ENCODE measurements at places on chromosomes 4 and X.

DNA sequence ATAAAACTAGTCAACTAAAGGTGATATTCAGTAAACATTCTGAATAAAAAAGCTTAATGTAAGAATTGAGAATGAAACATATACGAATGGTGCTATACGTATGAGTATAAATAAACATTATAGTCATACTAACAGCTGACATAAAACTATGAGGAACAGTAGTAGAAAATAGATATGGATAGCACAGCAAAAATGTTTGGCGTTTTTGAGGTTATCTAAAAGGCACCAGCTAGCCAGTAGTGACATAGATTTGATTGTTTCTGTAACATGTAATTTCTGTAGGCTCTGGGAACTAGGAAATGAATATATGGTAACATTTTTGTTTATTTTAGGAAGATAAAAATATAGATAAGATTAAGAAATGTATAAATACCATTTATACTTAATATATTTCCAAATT is 69.3 kb downstream of the SNX25 start:
- DNase-seq: no peak

- DNase-seq: no peak
These were observed 1506.3 kb downstream of the ADGRL3 start for GRCh38 chr4:62706423-62706822.

GRCh38 chr4:19309378-19309777 is 942.3 kb upstream of the SLIT2 start:
- no peak for DNase-seq

GRCh38 chr4:44319129-44319528 is 129.5 kb downstream of the KCTD8 start:
- no peak for DNase-seq

- DNase-seq: no peak
These were observed 425.0 kb downstream of the FAT4 start for GRCh38 chr4:125739760-125740159.

GRCh38 chr4:104490770-104491480 is 3.8 kb downstream of the CXXC4 start:
- no peak for DNase-seq

DNA sequence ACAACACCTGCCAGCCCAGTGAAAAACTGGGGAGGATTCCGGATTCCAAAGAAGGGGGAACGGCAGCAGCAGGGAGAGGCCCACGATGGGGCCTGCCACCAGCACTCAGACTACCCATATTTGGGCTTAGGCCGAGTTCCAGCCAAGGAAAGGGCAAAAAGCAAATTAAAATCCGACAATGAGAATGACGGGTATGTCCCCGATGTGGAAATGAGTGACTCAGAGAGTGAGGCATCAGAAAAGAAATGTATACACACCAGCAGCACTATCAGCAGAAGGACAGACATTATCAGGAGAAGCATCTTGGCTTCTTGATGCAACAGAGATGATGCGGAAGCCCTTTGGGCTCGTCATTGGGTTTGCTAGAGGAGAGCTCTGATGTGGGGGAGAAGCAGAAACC is 62.4 kb downstream of the JADE1 start:
- DNase-seq: no peak

- no peak for DNase-seq
These were observed 441.7 kb upstream of the RASGEF1B start for GRCh38 chr4:81913427-81913879.

- DNase-seq: no peak
These were observed 456.3 kb downstream of the PDGFC start for GRCh38 chr4:156515295-156515694.

DNA sequence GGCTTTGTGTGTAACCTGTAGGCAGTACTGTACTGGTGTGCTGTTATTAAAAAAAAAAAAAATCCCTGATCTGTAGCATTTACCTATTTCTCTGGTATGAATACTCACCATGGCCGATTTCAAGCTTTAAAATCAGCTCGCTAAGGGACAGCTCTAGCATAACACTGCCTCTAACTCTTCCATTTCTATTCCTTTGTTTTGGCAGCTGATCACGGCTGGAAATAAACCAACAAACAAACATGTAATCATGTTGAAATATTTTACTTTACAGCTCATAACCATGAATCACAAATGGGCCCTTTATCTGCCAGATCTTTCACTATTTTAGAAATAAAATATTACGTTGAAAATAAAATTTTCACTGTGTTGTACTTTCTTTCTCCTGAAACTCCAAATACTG is 60.5 kb upstream of the IL15 start:
- DNase-seq: no peak

DNA sequence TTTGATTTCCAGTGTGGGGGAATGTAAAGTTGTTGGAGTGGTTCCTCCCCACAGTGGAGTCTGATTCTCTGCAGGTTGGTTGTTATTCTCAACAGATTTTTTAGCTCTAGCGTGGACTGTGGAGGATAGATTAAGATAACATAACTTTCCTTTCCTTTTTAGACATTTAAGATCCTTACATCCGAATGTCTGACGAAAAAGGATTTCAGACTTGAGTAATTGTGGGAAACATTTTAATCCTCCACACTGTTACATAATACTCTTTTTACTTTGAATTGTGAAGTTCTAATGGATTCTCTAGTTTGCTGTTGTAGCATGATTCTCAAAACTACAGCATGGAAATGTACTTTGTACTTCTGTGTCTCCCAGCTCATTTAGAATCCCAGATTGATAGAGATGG is 107.8 kb downstream of the ARHGAP10 start:
- no peak for DNase-seq

DNA sequence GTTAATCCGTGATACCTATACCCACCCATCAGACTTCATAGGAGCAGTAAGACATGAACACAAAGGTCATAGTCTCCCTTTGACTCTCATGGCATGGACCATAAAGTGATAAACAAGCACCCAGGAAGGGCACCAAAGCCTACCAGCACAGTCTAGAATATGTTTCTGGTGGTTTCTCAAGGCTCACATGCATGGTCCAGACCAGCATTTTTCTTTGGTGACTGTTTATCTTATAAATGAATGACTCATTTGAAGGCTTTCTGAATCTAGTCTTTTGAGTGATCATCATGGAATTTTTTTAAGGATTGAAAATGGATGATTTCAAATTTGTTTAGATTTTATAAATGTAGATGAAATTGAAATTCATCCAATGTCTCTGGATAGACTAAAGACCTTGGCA is 32.0 kb upstream of the AMELX start:
- no peak for DNase-seq

DNA sequence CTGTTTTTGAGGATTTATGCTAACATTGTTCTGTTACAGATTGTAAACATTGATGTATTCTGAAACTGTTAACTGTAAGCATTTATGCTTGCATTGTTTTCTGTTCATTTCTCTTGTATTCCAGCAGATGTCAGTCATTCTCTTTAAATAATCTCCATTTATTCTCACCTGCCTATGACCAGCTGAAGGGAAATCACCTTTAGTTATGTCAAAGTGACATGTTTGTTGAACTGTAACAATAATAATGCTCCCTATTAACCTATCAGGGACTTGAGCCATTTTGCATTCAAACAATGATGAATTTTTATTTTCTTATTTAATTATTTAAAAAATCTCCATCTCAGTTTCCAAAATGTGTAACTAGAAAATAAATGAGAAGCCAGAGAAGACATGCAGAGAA is 58.0 kb downstream of the SPCS3 start:
- DNase-seq: no peak

GRCh38 chr4:38162240-38162784 is 202.1 kb downstream of the PTTG2 start:
- DNase-seq: no peak

DNA sequence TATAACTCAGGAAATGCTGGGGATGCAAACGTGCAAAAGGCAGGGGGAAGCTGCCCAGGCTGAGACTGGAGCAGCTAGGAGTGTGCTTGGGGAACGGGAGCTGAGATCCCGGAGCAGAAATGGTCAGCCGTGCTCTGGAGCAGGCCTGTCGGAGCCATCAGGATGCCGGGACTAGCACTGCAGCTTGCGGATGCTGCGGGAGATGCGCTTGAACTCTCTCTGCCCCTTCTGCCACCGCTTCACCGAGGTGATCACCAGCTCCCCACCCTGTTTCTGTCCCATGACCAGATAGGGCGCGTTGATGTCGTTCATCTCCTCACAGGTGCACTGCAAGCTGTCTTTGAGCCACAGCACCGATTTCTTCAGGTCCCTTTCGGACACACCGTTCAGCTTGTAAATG is 7.6 kb downstream of the SFRP2 start:
- no peak for DNase-seq

DNA sequence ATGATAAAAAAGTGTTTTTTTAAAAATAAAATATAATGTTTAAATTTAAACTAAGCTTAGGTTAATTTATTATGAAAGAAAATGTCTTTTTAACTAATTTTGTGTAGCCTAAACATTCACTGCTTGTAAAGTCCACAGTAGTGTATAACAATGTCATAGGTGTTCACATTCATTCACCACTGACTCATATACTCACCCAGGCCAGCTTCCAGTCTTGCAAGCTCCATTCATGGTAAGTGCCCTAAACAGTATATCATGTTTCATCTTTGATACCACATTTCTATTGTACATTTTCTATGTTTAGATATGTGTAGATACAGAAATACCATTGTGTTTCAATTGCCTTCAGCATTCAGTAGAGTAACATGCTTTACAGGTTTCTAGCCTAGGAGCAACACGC is 530.3 kb downstream of the EPHA5 start:
- DNase-seq: no peak

DNA sequence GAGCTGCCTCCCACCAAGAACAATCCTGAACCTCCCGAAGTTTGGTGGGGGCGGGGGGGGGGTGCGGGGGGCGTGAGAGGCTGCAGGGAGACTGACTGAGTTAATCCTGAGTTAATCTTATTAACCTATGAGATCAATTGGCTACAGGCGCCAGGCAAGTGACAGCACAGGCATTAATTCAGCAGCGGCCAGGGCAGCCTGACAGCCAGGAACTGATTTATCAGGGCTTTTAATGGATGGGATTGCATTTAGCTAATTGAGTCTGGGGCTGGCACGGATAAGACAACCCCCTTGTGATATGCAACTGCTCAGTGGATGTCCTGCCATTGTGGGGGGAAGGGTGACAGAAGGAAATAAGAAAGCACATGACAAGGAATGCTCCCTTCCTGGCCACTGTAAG is 16.3 kb downstream of the RTL5 start:
- no peak for DNase-seq

DNA sequence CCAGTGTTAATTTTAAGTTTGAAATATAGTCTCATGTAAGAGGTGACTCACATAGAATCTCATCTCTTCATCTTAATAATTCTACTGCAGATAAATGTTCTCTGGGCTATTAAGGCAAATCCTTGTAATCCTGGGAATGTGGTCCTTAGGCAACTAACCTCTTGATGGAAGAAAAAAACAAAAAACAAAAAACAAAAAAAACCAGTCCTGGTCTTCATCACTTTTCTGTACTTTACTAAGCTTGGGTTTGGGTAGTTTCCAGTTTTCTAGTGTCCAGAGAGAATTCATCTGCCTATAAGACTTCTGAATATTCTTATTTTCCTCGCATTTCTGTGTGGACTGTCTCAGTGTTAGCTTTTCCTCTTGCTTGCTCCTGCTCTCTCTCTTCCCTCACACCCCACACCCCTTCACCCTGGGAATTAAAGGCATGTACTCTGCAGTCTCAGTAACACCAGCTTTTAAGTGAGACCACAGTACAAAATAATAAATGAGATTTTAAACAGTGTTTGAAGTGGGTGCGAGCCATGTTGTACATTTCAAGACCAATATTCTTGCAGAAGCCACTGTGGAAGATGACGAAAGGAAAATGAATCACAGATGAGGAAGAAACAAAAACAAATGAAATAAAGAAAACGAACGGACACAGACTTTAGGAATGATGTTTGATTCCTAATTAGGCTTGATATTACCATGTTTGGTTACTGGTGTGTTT is 51.7 kb downstream of the HAND2 start:
- DNase-seq: no peak

- DNase-seq: no peak
These were observed 472.1 kb downstream of the TMA16 start for GRCh38 chr4:163966612-163967011.

DNA sequence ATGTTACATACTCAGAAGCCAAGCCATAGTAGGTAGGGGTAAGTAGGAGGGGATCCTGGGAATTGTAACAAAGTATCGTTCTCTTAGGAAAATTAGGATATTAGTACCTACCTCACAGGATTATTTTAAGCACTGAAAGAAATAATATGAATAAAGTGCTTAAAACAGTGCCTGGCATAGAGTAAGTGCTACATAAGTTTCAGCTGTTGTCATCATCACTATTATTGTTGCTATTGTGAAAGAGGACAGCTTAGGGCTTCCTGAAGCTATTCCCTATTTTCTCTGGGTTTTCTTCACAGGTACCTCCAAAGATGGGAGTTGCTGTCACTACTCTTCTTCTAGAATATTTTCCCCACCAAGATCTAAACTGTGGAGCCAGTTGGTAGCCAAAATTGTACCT is 443.7 kb upstream of the FGF16 start:
- no peak for DNase-seq

DNA sequence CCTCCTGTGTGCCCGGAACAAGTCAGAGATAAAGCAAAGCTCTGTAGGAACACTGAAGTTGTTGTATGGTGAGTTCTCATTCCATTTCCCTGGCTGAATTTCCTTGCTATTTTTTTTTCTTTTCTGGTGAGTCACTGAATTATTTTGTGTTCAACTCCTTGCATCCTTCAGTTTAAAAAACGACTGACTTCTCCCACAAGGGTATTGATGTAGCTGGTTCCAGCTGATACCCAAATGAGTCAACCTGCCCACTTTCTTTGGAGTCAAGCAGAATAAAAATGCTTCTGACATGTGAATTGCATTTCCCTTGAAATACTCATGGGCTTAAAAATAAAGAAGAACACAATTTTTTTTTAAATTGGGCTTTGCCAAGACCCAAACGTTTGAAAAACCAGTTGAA is 85.5 kb downstream of the SHOX start:
- DNase-seq: no peak

DNA sequence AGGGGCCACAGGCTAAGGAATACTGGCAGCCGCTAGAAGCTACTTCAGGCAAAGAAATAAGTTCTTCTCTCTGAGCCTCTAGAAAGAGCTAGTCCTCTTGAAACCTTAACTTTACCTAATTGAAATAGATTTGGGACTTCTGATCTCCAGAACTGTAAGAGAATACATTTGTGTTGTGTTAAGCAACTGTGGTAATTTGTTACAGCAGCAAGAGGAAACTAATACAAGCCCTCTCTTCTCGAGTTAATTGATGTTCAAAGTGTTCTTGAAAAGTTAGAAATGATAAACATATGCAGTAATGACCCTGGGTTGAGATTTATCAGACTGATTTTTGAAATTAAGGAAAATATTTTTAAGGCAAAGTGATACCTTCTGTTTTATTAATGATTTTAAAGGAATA is 172.8 kb downstream of the ANTXR2 start:
- no peak for DNase-seq

DNA sequence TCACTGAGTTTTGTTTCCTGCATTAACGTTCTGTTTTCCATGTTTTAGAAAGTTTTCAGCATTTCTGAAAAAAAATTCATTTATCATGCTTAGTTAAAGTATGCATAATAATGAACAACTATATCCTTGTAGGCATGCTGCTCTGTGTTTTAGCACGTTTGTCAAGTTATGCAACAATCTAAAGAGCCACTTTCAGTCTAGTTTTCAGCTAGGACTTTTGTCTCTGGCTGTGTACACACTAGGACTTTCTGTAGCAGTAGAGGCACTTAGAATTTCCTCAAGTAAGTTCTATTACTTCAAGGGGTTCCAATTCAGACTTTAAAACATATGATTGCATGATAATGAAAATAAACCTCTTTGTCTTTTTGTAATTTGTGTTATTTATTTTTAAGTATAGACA is 12.4 kb downstream of the DCAF8L1 start:
- no peak for DNase-seq

- DNase-seq: no peak
These were observed 54.2 kb downstream of the LEF1 start for GRCh38 chr4:108114503-108114902.

- peak; percentile 7 for DNase-seq
These were observed 334.2 kb downstream of the FSTL5 start for GRCh38 chr4:161829591-161829990.

Data from DMS 273 treated with DMSO at 0.1 percent for 48 hours (cell line).